Testis (tissue), 5 donors: ENCODE measurements at places on chromosomes 16 and 17. TPM values are rescaled to one million over a fixed set of nuclear protein-coding genes. Genes with fewer than 3 reads are reported as not detected.

DNA sequence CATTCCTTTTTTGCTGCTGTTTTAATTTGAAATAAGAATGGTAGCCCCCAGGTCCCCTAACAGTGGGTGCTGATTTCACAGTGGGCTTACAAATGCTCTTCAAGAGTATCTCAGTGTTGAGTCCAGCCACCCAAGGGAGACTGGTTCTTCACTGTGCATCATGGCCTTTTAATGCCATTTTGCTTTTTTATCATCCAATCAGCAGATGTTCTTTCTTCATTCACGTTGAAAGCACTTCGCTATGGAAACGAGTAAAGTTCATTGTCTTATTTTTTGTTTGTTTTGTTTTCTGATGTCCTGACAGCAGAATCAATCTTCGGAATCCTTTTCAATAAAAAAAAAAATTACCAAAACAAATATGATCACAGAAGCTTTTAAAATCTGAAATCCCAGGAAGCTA is 429.0 kb downstream of the MAF start:
- no peak for DNase-seq

- peak; percentile 57 for DNase-seq
Measured at GRCh38 chr16:50509521-50510341, 38.5 kb upstream of the NKD1 start.

DNA sequence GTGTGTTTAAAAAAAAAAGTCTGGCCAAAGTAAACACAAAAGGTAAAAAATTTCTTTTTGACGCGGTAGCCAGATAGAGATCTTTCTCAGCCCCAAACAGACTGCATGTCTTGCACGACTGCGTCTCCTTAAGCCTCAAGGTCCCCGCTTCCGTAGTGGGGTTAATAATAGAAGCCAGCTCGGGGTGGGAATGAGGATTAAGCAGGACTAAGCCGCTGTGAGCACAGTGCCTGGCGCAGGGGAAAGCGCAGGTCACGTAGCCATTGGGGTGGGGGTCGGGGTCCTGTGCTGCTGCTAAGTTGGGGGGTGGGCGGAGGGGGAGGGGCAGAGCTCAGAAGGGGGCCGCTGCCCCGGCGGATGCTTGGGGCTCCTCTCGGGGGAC is 521 bp downstream of the GGA2 start:
- DNase-seq: peak; percentile 50

Gene LRRC37B
- 35.6 TPM for total RNA-seq

Gene KRTAP1-5
- not detected for total RNA-seq

Gene RAD51D
- total RNA-seq: 18.4 TPM
